Chondrocyte (in vitro differentiated cells): ENCODE measurements at places on chromosomes 2 and 18. TPM values are rescaled to one million over a fixed set of nuclear protein-coding genes. Genes with fewer than 3 reads are reported as not detected.
A peak's percentile ranks its signal among the peaks of the same experiment; 100 is the strongest.

- no peak for DNase-seq
Observed at GRCh38 chr2:165697748-165698443, 96.2 kb downstream of the GALNT3 start.

DNA sequence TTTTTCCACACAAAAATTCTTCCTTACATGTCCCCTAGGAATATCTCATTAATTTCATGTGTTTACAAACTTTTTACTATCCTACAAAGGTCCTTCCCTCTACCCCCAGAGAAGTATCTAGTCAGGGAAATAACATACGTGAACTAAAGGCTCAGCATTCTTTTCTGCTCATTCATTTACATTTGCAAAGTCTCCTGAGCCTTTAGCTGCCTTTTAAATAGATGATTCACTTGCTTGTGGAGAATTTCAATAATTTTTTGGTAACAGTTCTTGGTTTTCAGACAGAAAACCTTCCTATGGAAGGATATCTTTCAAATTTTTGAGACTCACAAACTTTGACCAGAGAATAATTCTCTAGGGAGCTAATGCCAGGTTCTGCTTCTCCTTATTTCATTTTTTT lies 81.5 kb upstream of the RMDN2 start:
- no peak for DNase-seq

DNA sequence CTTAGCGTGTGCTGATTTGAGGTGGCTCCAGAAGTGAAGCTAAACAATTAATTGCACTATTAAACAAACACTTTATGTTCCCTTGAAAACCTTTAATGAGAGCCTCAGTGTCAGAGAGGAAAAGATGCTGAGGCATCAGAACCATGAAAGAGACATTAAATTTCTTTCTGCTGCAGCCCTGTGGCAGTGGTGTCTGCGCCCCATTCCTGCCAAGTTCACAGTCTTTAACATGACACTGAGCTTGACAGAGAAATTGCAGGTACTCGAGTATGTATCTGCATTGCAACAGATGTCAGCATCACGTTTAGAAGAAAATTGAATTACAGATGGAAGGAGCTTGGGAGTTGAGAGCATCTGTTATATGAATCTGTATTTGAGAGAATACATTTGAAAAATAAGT lies 111.3 kb upstream of the CREB1 start:
- no peak for DNase-seq

- DNase-seq, result no peak
Observed at GRCh38 chr18:61198486-61198885, 134.7 kb upstream of the CDH20 start.

DNA sequence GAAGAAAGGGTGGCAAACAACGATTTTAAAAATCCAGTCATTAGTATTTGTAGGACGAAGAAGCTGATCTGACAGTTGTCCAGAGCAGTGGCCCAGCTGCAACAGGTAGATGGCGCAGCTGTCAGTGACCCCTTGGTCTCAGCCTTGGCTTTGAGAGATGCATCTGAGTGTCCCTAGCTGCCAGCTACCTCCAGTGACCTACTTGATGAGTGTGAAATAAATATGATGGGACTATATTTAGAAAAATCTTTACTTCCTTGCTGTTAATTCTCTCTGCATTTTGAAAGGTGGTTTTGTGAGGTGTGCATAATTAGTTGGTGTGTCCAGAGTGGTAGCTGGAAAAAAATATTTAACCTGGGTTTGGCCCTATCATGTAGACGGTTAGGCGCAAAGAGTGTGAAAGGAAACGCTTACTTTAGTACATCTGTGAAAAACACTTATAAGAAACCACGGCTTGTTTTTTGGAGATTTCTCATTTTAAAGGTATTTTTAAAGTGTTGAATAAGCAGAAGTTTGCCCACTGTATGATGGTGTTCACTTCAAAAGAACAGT lies 963 bp downstream of the INPP1 start:
- no peak for DNase-seq

GRCh38 chr2:221792971-221793521 lies 220.9 kb upstream of the EPHA4 start:
- no peak for DNase-seq

- DNase-seq, result no peak
Observed at GRCh38 chr2:71989671-71990070, 158.0 kb downstream of the CYP26B1 start.

- no peak for DNase-seq
Observed at GRCh38 chr18:27861539-27861938, 315.4 kb downstream of the CDH2 start.

GRCh38 chr2:11492720-11493119 lies 26.8 kb upstream of the E2F6 start:
- DNase-seq, result no peak

DNA sequence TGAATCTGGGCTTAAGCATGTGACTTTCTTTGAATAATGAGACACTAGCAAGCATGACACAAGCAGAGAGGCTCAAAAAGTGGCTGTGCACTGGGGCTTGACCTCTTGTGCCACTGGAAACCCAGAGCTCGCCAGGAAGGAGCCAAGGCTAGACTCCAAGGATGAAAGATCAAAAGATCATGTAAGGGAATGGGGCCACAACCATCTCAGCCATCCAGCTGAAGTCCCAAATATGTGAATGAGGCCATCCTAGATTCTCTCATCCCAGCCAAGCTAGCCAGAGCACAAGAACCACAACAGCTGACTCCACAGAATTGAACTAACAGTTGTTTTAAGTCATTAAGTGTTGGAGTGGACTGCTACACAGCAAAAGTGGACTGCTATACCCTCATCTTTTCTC lies 288.1 kb downstream of the CCDC178 start:
- no peak for DNase-seq

- DNase-seq, result peak; percentile 86
Observed at GRCh38 chr2:239236043-239236807, 164.6 kb downstream of the HDAC4 start.

DNA sequence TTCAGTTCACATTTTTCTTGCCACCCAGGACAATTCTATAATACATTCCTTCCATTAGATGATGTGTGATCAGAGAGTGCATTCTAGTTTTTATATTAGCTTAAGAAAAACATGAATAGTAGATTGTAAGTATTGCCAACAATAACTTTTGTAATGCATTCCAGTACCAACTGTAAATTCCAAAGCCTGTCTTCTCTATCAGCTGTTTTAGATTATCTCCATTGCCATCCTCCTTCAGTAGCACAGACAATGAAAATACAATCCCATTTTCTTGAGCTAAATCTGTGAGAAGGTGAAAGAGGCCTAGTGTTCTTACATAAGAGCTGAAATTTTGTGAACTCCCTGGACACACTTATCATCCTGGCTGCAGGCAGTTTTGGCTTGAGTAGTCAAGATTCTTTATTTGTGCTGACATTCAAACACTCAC lies 103.9 kb downstream of the CCBE1 start:
- no peak for DNase-seq

DNA sequence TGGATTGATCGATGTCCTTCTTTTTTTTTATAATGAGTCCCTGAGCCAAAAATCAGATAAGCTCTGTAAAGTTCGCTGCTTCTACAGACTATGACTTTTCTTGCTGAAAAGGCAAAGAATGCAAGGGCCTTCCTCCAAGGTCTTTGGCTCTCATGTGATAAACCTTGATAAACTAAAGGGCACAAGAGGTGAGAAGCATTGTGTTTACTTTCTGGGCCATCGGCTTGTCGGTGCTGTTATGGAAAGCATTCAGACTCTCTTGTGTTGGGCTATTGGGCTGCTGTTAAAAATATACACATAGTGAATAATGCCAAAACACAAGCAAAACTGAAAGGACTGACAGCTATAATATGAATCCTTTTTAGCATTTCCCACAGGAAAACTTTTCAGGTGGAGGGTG lies 472.4 kb upstream of the SPHKAP start:
- DNase-seq, result no peak

DNA sequence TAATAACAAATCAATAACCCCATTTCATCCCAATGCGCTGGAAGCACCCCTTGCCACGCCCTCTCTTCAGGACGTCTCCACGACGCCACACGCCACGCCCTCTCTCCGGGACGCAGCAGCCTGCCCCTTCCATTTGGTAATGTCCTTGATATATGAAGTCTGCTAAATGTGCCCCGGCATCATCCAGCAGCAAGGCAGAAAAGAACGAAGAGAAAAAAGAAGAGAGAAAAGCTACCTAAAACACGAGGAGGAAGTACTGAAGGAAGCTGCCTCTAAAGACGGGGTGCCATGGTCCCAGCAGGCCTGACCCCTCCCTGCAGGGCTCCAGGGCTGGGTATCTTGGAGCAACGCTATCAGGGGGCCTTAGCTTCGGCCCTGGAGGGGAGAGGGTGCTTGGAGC lies 41.8 kb downstream of the CNGA3 start:
- DNase-seq, result no peak

DNA sequence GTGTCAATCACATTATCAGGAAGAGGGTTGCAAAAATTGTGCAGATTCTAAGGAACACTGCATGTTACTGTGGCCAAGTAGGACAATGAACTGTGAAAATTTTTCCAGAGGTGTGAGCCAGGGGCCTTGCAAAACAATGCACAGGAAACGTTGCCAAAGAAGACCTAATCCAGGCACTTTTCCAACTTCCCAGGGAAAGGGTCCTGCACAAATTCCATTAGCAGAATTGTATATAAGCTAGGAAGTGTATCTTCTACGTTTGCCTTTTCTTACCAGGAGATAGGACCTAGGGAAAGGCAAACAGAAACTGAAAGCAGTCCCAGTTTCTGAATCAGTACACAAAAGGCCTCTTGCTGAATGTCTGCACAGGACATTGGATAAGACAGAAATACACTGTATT lies 1888.3 kb upstream of the CELF4 start:
- no peak for DNase-seq

- no peak for DNase-seq
Observed at GRCh38 chr2:106839849-106840595, 45.9 kb downstream of the ST6GAL2 start.

DNA sequence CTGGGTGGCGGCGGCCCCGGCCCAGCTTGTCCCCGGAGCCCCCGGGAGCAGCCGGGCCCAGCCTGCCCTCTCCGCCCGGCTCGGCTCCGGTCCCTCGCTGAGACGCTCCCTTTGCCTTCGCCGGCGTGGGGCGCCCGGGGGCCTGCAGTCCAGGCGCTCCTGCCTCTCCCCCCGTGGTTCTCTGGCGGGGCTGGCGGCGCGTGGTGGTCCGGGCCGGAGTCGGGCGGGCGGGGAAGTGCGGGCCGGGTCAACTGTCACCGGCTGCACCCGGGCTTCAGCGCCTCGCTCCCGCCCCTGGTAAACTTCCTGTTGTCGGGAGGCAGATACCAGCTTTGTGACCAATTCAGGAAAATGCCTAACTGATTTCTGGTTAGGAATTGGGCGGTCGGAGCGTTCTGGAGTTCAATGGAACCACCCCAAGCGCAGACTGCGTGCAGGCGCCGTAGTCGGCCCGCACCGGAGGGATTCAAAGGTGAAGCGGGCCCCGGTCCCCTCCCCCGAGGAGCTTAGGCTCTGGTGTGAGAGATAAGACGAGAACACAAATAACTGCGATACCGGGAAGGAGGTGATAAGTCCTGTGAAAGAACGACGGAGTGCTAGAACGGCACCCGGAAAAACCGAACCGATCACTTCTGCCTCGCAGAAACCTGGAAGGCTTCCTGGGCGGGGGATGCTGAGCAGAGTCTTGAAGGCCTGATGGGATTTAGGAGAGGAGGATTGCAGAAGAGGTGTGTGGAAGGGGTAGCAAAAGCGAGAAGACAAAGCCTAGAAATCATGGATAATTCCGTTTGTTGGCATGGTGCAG lies 891 bp downstream of the CAB39 start:
- DNase-seq, result no peak

DNA sequence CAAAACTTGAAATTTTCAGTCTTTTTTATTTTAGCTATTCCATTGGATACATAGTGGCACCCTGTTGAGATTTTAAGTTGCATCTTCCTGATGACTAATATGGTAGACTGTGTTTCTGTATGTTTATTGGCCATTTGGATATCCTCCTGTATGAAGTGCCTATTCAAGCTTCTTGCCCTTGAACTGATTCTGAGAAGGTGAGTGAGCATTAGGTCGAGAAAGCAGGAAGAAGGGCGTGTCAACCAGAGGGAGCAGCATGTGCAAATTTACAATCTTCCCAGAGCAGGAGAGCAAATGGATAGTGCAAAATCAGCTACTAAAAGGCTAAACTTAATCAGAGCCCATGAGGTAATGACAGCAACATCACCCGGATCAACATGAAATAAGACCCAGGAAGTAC lies 8.6 kb downstream of the INPP1 start:
- no peak for DNase-seq

DNA sequence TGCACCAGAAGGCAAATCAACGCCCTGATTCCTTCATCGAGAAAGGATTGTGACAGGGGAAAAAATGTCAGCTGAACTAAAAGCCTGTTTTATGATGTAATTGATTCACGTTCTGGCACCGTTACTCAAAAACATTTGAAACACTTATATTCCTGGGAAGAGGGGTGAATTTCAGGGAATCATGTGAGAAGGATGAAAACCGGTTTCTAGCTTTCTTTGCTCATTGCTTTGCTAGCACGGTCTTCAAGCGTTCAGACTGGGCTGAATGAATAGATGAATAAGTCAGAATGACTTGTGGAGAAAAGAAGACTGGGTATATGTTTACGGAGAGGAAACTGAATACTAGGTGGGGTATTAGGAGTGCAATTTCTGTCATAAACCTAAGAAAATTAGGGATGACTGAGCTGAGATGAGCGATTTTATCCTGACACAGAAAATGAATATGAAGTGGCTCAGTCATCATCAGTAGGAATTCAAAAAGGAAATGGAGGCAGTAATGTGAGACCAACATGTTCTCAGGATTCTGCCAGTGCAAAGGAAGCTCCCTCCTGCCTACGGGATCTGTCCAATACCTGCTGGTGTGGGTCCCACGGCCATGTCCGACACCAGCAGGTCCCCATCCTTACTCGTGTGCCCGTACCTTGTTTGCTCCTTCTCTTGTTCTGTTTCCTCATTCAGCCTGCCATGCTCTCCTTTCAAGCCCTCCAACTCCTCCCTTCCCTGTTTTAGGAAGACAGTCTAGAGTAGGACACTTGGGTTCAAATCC lies 124.7 kb upstream of the ARL5A start:
- no peak for DNase-seq

DNA sequence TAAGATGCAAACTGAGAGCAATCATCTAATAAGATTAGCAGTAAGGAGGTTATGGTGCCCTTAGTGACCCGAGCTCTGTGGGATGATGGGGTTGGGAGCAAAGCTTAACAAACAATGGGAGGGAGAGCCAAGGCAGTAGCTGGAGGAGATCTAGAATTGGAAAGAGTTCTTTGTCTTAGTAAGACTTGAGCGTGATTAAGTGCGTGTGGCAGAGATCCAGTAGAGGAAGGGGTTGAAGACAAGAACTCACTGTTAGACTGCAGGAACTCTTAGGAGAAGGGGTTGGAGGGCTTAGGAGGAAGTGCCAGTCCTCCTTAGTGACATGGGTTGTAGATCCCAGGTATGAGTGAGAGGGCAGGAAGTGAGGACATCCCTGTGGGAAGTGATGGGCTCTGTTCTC lies 184.7 kb downstream of the GFPT1 start:
- DNase-seq, result no peak

GRCh38 chr2:229523663-229524062 lies 190.7 kb downstream of the DNER start:
- no peak for DNase-seq

Gene TXNDC2
- total RNA-seq, result 0.17 to 0.41 TPM (median 0.28 TPM) in 3 replicates

Gene TMEM178A
- total RNA-seq, result 1.3 to 2.6 TPM (median 1.4 TPM) in 3 replicates

Gene DYNAP
- total RNA-seq, result not detected in 3 replicates

Gene NMUR1
- 0.10 TPM in 1 of 3 replicates, not detected in the others for total RNA-seq

Gene SMYD1
- total RNA-seq, result not detected in 3 replicates

Gene TLX2
- total RNA-seq, result 0.10 TPM in 1 of 3 replicates, not detected in the others

Gene TM4SF20
- total RNA-seq, result not detected in 3 replicates

Gene PECR
- 6.6 to 10.1 TPM (median 9.1 TPM) in 3 replicates for total RNA-seq

Gene SCYGR4
- not detected in 3 replicates for total RNA-seq
